ENCODE measurements at places on chromosomes 6 and 20. TPM values are rescaled to one million over a fixed set of nuclear protein-coding genes. Genes with fewer than 3 reads are reported as not detected.

Gene CCHCR1
- 20.0 TPM for total RNA-seq

Gene CSNK2A1
- 85.9 TPM for total RNA-seq

Gene TFAP2C
- 1.5 TPM for total RNA-seq

Gene CCN6
- not detected for total RNA-seq

Gene AIF1
- total RNA-seq = not detected

Gene ARG1
- not detected for total RNA-seq

Gene PCSK2
- total RNA-seq = not detected

Gene ME1
- total RNA-seq = 14.3 TPM

Gene LHFPL5
- total RNA-seq = 0.13 TPM

Gene RALY
- total RNA-seq = 115 TPM

Gene C6orf163
- total RNA-seq = 1.6 TPM

Gene APOBEC2
- not detected for total RNA-seq

Gene LPA
- not detected for total RNA-seq

Gene FOXQ1
- total RNA-seq = 0.38 TPM

Gene COL19A1
- total RNA-seq = not detected

All from mesangial cell (primary cell).